ENCODE measurements at places on chromosomes 12 and 14.

GRCh38 chr12:120468821-120469449 lies 613 bp downstream of the SRSF9 start:
- DNase-seq: peak; percentile 82

GRCh38 chr12:94145191-94145983 lies 3.0 kb upstream of the PLXNC1 start:
- peak; percentile 64 for DNase-seq

GRCh38 chr12:66822961-66823360 lies 144.1 kb upstream of the GRIP1 start:
- DNase-seq: no peak

DNA sequence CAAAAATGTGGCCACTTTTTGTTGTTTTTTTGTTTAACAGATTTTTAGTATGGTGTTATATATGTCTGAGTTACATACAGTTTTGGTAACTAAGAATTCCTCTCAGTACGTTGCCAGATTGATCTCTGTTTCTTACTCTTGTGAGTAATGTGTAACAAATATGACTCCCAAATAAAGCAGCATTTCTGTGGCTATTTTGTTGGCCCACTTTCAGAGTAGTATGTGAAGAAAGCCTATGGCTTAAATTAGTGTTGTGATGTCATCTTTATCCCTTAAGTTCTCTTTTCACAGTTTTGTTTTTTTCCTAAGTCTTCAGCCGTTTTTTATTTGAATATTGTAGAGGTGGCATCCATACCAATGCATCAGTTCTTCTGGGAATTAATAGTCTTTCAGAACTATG lies 10.7 kb downstream of the PCNX4 start:
- DNase-seq: no peak

DNA sequence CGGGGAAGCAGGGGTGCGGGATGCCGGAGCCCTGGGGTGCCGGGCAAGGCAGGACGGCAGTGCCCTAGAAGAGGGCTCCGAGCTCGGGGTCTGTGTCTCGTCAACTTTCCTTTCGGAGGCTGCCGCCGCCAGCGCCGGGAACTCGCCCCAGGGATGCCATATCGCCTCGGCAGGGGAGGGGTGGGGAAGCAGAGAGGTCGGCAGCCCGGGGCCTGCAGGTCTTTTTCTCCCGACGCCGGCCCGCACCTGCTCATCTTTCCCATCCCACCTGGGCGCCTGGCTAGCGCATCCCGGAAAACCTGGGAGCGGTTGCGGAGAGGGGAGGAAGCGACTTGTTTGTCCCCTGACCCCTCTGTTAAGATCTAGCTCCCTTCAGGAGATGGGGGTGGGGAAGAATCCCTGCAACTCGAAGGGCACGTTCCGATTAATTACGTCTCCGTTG lies 547 bp downstream of the CNTN1 start:
- no peak for DNase-seq

DNA sequence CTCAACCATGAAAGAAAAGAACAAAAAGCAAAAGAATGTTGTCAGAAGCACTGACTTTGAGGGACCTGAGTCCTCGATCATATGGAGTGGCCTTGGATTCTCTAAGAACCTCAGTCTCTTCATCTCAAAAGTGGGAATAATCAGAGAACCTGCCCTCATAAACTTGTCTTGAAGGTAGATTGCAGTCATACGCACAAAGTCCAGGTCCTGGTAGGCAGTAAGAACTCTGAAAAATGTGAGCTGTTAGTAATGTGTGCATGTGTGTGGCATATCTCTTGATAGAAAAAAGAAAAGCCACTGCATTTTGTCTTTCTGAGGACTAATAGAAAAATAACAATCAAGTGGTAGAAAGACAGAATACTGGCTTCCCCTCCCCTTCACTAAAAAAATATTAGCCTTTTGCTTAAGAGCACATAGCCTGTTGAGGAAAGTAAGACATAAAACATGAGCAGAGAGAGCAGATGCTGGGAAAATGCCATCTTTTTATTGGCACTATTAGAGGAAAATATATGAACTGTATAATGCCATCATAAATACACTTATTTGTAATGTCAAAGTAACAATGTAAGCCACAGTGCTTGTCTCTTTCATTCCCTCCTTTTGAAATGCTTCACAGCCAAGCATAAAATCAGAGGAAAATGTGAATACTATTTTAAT lies 205.1 kb upstream of the TBX3 start:
- no peak for DNase-seq

DNA sequence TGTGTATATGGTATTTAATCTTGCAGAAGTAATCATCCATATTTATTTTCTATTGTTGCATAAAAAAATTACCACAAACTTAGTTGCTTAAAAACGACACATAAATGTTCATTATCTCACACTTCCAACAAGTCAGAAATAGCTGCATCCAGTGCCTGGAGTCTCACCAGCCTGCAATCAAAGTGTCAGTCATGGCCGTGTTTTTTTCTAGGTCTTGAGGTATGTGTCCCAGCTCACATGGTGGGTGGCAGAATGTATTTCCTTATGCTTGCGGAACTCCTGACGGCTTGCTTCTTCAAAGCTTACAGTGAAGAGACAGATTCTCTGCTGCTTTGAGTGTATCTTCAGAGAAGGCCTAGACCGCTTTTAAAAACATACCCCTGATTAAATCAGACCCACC lies 670.2 kb upstream of the LMO3 start:
- DNase-seq: no peak
